Suprapubic skin (tissue), 4 donors: ENCODE measurements at places on chromosomes 12 and 14. TPM values are rescaled to one million over a fixed set of nuclear protein-coding genes. Genes with fewer than 3 reads are reported as not detected.
A peak's percentile ranks its signal among the peaks of the same experiment; 100 is the strongest.

GRCh38 chr14:75297411-75298040 is 18.9 kb downstream of the FOS start:
- DNase-seq = peak; percentile 57

DNA sequence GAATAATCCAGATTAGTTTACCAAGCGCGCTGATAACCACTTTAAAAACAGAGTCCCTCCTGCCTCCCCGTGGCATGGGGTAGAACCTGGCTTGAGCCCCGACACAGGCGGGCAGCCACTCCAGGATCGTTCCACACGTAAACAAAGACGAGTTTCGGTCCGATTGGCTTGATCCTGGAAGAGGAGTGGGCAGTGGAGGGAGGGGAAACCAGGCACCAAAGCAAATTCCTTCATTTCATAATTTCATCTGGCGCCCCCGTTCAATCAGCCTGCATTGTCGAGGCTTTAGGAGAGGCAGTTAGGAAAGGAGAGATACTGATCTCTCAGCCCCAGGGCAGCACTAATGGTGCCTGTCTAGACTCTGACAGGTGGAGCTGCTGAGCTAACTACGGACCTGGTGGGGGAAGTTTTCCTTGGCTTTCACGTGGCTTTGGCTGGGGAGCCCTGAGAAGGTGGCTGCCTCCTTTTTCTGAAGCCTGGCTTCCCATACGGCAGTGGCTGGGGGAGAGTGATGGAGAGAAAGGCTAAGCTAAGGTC is 751 bp upstream of the GPRC5A start:
- no peak for DNase-seq

DNA sequence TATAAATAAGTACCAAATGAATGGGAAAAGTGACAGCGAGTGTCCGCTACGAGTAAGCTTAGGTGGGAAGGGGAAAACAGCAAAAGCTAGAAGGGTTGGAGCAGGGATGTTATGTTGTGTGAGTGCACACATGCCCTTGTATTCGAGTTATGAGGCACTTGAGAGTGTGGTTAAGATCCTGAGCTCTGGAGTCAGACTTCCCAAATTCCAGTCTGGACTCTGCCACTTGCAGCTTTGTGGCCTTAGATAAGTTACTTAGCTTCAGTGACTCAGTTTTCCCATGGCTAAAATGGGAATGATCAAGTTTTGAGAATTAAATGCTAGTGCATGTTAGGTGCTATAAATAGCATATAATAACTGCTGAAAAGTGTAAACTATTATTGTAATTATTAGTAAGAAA is 44.9 kb downstream of the KTN1 start:
- DNase-seq = no peak

DNA sequence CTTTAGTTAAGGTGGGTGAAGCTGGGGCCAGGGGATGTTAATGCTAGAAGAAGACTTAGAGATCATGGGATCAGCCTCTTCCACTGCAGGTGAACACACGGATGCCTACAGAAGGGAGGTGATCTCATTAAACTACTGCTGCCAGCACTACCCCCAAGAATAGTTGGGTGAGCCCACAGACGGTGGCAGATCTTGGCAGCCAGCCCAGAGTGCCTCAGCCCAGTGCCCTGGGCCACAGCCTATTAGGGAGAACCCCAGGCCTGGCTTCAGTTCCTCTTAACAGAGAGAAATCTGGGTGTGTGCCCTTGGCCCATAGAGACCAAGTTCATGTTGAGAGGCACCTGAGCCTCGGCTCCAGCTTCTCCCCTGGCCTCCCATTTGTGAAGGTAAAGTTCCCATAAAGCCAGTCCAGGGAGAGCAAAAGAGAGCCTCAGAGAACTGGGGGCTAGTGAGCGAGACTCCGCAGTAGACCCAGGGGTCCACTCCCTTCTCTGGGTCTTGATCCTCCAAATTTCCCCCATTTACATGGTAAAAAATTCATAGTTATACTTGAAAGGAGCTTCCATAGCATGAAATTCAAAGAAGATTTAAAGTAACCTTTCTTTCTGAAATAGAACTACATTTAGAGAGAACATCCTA is 125.0 kb upstream of the CCND2 start:
- no peak for DNase-seq

DNA sequence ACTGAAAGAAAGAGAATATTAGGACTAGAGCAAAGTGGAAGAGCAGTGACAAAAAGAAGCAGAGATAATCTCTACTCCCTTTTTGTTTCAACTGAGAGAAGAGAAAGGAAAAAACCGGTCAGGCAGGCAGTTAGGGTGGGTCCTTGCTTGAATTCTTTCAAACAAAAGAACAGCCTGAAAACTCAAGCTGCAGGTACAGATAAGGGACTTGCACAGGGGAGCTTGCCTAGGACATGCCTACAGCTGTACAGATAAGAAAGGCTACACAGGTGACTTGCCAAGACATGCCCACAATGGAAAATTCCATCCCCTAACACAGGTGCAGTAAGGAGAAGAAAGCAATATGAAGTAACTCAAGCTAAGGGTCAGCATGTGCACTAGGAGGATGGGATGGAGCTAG is 532.2 kb upstream of the MIS18BP1 start:
- DNase-seq = no peak

DNA sequence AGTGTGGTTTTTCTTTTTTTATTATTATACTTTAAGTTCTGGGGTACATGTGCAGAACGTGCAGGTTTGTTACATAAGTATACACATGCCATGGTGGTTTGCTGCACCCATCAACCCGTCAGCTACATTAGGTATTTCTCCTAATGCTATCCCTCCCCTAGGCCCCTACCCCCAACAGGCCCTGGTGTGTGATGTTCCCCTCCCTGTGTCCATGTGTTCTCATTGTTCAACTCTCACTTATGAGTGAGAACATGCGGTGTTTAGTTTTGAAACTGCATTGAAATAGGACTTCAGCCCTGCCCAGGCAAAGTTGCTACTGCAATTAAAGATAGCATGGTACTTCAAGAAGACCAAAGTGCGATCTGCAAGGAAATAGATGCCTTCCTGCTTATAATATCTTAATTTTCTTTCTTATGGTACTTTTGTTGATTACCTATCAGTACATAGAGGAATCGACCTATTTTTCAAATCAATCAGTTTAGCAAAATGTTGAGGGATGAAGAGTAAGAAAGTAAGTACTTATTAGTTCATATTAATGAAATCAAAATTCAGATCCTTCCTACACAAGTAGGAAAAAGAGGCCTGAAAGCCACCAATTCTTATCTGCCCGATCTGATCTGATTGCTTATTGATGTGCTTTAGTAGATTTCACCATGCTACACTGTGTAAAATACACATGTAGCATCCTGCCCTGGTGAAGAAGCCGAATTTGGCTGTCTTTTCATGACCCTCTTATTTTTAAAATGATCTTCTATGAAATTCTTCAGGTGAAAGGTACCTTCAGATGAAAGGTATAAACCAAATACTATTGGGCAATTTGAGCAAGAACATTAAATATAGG is 1.6 kb downstream of the LTA4H start:
- no peak for DNase-seq

- DNase-seq = no peak
Observed at GRCh38 chr14:35391388-35391710, 13.2 kb downstream of the NFKBIA start.

DNA sequence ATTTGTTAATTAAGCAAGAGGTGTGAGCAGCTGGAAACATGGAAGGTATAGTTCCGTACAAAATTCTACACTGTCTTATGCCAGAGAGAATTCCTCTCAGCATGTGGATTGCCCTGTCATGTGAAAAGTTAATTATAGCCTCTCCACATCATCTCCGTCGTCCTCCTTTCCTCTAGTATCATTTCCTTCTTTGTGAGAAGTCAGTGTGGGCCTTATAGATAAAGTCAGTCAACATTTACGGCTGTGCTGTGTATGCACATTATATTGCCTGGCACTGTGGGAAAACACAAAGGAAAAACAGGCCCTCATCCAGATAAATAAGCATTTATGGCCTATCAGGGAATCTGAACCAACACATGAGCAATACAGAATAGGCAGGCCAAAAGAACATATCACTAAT is 236.6 kb downstream of the SEC23A start:
- DNase-seq = no peak

GRCh38 chr12:12531194-12531593 is 31.5 kb downstream of the DUSP16 start:
- no peak for DNase-seq

GRCh38 chr14:74973905-74974363 is 18.5 kb upstream of the PGF start:
- no peak for DNase-seq

DNA sequence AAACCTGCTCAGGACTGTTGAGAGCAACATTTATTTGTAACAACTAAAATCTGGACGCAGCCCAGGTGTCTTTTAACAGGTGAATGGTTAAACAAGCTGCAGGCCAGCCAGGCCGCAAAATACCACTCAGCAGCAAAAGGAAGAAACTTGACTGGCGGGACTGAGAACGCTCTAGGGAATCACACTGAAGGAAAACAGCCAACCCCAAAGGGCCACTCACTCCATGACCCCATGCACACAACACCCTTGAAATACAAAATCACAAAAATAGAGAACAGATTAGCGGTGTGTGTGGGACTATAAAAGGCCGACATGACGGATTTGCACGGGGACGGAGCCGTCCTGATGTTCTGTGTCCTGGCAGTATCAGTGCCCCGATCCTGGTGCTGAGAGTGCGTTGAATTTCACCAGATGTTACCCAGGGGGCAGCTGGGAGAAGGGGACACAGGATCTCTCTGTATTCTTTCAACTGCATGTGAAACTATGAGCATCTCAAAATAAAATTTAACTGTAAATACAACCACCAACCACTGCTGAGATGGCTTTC is 23.0 kb downstream of the VPS37B start:
- DNase-seq = no peak

DNA sequence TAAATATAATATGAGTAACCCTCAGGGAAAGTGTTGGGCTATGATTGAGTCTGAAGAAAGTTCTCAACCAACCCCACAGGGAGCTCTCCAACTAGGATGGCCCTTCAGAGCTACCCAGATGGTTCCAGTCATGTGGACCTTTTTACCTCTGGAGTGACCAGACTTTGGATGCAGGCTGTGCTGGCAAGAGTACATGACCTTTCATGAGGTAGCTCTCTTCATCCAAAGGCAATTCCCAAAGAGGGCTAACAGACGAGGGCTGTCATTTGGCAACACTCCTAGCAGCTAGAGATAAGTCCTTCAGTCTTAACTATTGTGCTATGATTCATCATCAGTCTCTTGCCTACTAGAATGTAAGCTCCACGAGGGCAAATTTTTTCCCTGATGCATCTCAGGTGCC is 75.4 kb downstream of the DUSP6 start:
- DNase-seq = no peak

- no peak for DNase-seq
Observed at GRCh38 chr12:501722-502447, 42.1 kb downstream of the B4GALNT3 start.

GRCh38 chr12:46553911-46554310 is 181.3 kb upstream of the SLC38A2 start:
- DNase-seq = no peak

GRCh38 chr12:86230516-86231146 is 25.6 kb downstream of the MGAT4C start:
- DNase-seq = no peak

DNA sequence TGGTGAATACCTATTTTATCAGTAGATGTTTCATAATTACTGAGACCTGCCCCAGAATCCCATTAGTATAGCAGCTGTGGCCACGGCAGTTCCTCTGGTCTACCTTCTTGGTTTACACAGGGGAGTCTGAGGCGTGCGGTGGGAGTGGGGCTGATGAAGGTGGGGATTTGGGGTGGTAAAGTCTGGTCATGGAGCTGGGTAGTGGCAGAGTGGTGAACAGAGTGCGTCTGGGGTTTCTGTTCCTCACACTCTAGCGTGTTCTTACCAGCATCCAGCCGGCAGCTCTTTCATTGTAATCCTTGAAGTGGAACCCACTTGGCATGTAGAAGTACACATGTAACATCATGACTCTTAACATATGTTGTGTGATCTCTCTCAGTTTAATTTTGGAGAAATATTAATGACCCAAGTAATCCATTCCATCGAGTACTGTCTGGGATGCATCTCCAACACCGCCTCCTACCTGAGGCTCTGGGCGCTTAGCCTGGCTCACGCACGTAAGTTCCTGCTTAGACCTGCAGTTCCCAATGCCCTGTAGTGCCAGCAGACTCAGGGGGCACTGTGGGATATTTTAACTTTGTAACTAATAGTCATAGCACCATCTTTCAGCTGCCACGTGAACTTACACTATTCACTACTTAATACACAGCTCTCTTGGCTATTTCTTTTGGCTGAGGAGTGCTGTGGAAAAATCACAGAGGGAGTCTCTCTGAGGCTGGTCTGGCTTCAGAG is 7.9 kb upstream of the DNAH10 start:
- no peak for DNase-seq

GRCh38 chr14:44803239-44803905 is 158.4 kb downstream of the KLHL28 start:
- DNase-seq = no peak

DNA sequence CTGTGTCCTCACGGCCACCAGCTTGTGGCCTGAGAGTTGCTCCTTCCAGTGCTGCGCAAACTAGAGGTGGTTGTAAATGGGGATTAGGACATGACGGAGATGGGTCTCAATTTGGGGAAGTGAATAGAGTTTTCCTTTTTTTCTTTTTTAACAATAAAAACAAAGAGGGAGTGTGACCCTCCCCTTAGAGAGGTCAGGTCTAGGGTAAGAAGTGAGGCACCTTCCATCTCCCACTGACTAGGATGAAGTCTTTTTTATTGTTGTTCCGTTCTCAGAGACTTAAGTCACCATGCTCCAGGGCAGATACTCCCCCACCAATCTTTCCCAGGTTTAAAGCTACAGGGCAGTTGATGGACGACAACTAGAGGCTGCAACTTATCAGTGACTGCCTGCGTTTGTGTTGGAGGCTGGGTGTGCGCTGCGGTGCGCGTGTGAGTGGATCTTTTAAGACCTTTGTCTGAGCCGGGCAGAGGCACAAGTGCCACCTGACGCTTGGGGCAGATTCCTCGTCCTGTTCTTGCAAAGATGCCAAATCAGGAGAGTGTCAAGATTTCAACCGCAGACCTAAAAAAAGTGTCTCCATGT is 2.1 kb upstream of the GSC start:
- DNase-seq = no peak

DNA sequence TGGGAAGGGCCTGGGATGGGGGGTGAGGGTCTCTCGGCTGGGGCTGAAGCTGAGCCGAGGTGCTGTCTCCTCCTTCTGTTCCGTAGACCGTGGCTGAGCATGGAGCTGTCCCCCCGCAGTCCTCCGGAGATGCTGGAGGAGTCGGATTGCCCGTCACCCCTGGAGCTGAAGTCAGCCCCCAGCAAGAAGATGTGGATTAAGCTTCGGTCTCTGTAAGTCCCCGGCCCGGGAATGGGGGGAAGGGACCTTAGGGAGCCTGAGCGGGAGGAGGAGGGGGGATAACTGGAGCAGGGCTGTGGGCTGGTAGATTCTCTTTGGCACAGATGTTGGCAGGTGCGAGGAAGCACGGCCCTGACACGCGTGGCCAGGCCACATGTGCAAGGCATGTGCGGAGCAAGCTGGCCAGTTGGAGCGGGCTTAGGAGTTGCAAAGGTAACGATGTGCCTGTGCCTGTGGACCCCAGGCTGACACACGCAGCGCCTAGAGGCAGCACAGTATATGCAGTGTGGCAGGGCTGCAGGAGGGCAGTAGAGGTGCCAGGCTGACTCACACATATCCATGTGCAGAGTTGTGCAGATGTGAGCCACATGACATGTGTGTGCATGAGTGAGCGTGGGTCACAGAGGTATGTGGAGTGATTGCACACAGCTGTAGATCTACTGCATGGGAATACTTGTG is 512 bp downstream of the PDE1B start:
- no peak for DNase-seq

SLC5A8 gene
- 1.3 TPM for total RNA-seq

IKZF4 gene
- total RNA-seq = 3.8 TPM

MYF6 gene
- not detected for total RNA-seq

PDE6H gene
- not detected for total RNA-seq

PRPH gene
- 1.1 TPM for total RNA-seq

IFT81 gene
- 4.8 TPM for total RNA-seq

ZDHHC22 gene
- not detected for total RNA-seq
